ENCODE measurements at places on chromosomes 6 and 20.

GRCh38 chr6:142842418-142843261 lies 102.3 kb downstream of the HIVEP2 start:
- DNase-seq = no peak

DNA sequence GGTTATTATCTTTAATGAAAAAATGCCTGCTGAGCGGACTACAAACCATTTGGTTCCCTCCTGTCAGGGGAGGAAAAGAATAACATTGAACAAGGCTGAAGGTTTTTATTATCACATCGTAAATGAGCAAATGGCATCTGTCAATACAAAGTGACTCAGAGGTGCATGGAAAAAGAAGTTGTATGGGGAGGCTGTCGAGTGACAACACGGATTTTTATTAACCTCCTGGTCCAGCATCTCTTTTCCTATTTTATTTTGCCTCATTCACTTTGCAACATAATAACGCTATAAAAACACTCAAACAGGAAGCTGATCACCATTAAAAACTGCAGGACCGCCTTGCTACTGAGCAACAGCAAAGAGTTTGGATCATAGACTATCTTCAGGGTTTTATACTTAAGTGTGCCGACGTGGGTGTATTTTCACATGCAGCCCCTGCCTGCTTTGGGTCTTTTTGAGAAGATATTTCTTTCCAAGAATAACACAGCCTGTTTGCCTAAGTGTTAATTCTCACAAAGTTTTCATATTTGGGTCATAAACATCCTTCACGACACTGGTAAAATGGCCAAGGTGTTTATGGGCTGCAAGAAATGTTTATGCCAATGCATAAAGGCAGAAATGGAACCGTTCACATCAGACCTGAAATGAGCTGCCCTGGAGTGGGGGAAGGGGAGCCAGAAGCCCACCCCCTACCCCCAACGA lies 132.1 kb upstream of the SALL4 start:
- DNase-seq = no peak

DNA sequence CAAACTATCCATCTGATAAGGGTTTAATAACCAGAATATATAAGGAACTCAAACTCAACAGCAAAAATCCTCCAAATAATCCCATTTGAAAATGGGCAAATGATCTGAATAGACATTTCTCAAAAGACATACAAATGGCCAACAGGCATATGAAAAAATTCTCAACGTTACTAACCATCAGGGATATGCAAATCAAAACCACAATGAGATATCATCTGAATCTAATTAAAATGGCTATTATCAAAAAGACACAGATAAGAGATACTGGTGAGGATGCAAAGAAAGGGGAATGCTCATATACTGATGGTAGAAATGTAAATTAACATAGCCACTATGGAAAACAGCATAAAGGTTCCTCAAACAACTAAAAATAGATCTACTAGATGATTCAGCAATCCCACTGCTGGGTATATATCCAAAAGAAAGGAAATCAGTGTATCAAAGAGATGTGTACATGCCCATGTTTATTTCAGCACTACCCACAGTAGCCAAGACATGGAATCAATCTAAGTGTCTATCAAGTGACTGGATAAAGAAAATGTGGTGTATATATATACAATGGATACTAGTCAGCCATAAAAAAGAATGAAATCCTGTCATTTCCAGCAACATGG lies 6.1 kb upstream of the BRD2 start:
- DNase-seq = no peak

- no peak for DNase-seq
Measured at GRCh38 chr6:35727231-35727934, 9.4 kb upstream of the ARMC12 start.

- DNase-seq = no peak
Measured at GRCh38 chr6:127967708-127968107, 66.8 kb upstream of the THEMIS start.

- peak; percentile 78 for DNase-seq
Measured at GRCh38 chr20:39800548-39800947, 838.4 kb downstream of the DHX35 start.

Measured in stromal cell of bone marrow (primary cell).